ENCODE measurements at places on chromosomes 3 and 15.

- DNase-seq = no peak
Observed at GRCh38 chr15:38193496-38193895, 59.1 kb upstream of the SPRED1 start.

DNA sequence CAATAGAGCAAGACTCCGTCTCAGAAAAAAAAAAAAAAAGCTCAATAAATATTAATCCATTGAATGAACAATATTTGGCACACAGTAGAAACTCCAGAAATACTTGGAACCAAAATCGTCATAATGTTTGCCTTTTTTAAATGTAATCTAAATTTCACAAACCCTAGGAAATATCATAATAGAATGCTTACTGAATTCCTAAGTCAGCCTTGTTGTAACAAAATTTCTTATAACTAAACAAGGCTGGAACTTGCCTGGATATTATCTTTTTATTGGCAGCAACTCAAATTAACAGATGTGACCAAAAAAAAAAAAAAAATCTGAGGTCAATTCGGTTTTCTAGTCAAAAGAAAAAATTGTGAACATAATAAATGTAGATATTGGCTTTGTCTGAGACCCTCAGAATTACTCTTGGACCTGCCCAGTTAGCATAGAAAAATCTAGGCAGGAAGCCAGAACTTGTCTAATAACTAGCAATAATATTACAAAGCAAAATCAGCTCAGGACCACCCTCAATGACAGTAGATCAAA, 33.3 kb downstream of the GABPB1 start:
- no peak for DNase-seq

DNA sequence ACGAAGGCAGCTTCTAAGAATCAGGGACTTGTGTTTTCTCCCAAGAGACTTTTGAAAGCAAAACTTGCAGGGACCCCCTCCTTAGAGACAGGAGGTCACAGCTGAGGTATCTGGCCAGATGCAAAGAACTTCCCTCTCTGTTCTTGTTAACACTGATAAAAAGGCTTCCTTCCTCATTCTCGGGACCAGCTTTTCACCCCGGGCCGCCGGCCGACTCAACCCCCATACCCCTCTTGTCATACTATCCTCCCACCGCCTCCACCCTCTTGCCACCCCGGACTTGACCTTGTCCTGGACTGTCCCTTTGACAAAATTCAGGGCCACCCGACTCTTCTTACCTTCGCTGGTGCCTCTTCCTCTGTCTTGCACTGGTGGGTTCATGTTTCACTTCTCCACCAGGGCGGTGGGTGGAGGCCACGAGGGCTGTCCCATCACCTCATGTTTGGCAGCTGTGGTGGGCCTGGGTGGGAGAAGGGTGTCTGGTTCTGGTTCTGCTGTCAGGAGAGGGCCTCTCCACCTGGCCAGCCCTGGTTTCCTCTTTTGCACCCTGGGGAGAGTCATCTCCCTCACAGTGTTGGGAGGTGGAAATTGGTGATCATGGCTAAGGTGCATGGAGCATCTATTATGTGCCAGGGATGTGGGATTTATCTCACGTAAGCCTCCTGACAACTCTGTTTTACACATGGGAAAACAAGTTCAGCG, 32.5 kb downstream of the BHLHE40 start:
- no peak for DNase-seq

- DNase-seq = peak; percentile 96
Observed at GRCh38 chr15:57559875-57560274, 31.8 kb upstream of the MYZAP start.

- DNase-seq = peak; percentile 75
Observed at GRCh38 chr3:113212150-113212843, 940 bp downstream of the BOC start.

DNA sequence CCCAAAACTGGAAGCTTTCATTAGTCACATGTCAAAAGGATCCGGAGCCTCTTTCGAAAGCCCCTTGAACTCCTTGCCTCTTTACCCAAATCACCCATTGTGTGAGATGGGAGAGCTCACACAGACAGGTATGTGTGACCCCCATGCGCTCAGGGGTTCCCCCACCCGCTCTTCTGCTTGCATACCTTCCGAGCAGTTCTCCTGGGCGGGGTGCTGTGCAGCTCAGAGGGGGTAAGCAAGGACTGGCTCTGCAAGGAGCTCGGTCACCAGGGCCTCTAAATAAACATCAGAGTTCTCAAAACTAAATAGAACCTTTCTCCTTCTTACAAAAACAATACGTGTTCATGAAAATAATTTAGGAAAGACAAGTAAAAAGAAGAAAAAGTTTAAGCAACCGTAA, 55.7 kb downstream of the PXYLP1 start:
- DNase-seq = no peak

DNA sequence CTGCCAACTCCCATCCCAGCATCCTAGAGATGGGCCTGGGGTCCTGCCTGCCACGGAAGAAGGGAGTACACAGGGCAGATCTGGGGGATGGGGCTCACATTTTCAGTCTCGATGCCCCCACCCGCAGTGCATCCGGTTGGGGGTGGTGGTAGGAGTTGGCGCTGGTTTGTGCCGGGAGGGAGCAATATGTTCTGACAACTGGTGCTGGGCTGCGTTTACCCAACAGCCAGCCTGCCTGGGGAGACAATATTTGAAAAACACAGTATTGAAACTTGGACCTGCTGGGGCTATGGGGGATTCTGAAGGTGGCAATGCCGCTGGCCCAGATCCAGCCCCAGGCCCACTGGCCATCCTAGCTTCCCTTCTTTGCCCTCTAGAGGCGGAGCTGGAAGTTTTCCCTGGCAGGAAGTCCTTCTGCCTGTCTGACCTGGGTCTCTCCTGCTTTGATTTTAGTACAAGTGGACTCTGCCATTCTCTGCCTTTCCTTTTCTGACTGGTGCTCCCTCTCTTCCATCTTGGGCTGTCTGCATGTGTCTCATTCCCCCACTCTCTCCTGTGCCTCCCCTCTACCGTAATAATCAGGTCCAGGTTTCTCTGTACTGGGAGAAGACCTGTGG, 3.5 kb downstream of the SEMA3F start:
- no peak for DNase-seq

DNA sequence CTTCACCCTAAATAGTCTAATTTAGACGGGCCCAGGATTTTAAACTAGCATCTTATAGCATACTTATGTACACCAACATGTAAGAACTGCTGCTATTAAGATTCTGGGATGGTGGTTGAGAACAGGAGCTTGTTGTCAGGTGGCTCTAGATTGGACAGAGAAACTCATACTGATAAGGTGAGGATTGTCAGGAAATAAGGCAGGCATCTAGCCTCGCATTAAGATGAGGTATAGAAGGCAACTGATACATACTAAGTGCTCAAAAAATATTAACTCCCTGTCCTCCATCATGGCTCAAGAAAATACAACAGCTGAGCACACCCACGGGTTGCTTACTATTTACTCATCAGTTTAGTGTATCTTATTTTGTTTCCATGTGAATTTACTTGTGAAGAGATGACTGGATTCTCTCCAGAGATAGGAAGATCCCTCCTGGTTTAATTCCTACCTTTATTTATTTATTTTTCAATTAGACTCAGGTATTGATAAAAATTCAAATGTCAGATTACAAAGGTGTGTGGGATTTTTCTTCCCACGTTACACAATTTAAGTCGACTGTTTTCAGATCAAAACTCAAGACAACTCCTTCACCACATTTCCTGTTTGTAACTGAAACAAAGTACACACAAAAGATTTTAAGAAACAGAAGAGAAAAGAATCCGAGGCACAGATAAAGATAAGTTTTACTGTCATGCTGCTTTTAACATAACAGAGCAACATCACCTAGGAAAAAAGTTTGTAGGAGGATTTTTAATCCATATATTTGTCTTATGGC, at the start of gene TRAT1:
TSS of gene TRAT1 (plus strand) at position 664 of the 775 bp plus-strand sequence. CDS start 142 bp downstream, outside the sequence.
- DNase-seq = no peak

GRCh38 chr15:42788725-42789124, 51.8 kb upstream of the CDAN1 start:
- no peak for DNase-seq

DNA sequence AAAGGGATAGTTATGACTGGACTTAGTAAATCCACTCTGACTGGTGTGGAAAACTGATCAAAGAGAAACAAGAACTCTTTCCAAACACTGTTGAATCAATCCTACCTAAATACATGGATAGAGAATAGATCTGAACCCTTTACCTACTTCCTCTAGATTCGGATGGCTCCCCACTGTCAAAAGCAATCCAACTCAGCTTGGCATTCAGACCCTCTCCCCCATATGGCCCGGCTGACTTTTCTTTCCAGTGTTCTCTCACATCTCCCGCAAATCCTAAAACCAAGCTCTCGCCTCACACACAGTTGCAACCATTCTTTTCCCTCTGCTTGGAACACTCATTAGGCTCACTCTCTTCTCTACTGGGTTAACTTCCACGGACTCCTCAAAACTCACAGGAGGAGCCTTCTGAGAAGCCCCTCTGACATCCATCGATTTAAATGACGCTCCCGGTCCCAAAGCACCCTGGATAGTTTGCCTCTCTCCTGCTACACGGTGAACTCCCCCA, 639 bp downstream of the SPICE1 start:
- no peak for DNase-seq

DNA sequence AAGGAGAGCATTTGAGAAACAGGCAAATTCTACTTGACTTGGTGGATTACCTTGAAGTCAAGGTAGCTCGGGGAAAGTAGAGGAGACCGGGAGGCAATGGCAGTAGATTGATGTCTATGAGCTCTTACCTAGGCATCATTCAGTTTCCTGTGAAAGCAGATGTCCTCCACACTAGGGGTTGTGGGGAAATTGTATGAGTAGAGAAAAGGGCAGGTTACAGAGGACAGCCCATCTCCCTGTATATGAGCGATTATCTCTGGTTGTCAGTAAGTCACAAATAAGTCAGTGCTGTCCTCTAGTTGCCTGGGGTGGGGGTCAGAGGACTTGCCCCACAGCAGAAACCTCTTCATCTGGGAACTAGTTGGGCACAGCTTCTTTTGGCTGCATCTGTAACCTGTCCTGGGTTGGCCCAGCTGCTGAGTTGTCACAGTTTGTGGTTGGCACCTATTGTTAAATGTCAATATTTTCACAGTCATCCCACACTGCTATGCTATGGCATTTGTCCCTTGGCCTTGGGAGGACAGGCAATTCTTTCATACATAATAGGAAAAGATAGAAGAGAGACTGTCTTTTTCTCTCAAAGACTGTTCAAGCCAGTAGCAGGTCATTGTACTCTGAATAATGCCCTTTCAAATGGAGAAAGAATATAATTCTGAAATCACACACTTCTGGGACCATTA, 53.6 kb upstream of the LRRFIP2 start:
- no peak for DNase-seq

Measured in H1 (cell line).